Vagina (tissue), 2 donors: ENCODE measurements at places on chromosomes 4 and X.

GRCh38 chr4:183376381-183376780 is 54.2 kb upstream of the CLDN24 start:
- no peak for DNase-seq

GRCh38 chrX:13360146-13360545 is 40.3 kb upstream of the ATXN3L start:
- no peak for DNase-seq

GRCh38 chr4:18980516-18981233 is 959.1 kb upstream of the LCORL start:
- DNase-seq: no peak

DNA sequence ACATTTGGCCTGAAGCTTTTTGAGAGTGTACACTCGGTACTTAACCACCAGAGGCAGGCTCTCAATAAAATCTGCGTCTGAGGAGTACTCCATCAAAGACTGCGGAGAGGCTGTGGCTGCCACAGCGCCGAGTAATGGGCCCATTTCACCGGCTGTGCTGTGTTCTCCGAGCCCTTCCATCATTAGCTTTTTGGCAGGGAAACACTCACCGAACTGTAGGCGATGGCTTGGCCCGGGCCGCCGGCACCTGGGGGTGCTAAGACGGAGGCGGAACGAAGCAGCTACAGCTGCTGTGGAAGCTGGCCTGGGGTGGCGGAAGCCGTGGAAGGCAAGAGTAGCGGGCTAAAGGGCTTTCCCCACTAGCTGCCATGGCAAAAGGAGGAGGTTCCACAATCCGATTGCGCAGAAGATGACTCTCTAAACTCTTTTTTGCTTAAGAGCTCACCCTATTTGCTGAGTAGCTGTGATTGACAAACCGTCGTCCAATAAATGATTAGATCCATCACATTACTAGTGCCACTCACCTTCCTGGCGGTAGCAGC is 48.5 kb upstream of the PABPC1L2A start:
- no peak for DNase-seq

GRCh38 chr4:7781993-7782392 is 157.7 kb downstream of the AFAP1 start:
- DNase-seq: no peak

GRCh38 chr4:107991945-107992630 is 2.4 kb downstream of the HADH start:
- no peak for DNase-seq

DNA sequence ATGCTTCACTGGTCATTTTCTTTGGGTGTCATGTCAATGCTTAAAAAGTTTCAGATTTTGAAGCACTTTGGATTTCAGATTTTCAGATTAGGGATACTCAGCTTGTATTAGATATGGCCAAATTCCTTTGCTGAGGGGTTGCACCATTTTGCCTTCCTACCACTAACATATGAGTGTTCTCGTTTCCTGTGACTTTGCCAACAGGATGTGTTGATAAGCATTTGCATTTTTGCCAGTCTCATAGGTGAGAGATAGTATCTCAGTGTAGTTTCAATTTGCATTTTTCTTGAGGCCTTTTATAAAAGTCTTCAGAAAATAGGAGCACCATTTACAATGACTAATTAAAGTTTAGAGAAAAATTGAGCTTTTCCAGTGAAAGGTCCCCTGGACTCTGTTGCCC is 71.6 kb upstream of the CLCN4 start:
- no peak for DNase-seq

DNA sequence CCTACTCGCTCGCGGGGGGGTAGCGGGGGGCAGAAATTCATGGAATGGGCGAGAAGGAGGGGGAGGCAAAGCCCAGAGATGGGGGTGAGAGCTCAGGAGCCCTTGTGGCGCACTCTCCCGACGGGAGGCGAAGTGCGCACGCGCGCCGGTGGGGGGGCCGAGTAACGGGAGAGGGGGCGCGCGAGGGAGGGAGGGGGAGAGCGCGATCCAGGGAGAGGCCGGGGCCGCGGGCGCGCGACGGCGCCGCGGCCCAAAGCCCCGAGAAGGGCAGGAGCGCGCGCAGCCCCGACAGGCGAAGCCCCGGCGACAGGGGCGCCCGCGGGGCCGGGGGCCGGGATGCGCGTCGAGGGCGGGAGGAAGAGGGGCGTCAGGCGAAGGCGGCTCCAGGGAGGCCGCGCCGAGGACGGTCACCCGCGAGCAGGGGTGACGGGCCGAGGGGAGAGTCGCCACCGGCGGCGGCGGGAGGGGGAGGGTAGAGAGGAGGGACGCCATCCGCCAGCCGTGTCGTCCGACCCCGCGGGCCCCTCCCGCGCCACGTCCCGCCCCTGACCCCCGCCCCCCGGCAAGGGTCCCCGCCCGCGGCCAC is 421 bp downstream of the MECP2 start:
- DNase-seq: no peak

DNA sequence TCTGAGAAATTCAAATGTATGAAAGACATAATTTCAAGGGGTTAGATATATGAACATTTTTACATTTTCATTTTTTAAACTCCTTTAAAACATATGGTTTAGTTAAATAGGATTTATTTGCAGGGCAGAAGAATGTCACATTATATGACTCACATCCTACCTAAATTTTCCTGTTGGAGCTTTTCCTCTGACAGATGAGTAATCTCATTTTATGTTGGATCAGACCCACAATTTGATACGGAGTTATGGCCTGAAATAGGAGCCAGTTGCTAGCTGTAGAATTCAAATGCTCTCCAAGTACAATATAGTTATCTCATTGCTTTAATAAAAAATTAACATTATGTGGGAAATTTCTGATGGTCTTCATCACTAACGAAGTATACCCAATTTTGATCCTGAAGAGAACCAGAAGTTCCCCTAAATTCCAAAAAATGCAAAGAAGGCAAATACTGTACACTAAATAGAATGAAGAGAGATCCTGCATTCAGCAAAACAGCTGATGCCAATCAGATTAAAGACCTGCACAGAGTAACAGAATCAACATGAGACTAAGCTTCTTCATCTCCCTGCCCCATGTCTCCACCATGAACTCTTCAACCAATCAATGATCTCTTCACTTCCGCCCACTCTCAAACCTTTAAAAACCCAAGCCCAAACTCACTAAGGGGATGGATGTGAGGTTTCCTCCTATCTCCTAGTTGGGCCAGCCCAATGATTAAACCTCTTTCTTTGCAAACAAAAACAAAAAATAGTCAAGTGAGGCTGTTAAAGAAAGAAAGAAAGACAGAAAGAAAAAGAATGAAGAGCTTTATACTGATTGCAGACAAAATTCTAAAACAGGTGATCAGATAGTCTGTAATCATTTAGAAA is 10.9 kb upstream of the EXOSC9 start:
- no peak for DNase-seq

DNA sequence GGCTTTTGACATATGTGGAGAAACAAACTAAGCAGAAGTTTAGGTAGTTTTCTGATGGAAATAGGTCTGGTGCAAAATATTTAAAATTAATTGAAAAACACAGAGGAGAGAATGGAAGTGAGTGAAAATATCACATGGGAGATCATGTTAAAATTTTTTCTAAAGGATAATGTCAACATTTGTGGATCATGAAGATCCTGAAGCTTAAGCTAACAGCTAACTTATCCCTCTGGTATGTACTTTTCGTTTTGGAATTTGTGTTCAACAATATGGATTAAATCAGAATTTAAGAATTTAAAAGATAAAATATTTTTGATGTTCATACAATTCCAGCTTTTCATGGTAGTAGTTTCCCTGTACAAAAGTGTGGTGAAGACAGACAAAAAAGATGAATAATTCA is 572.8 kb upstream of the FAM241A start:
- DNase-seq: no peak

GRCh38 chrX:130120321-130120731 is 10.0 kb upstream of the ELF4 start:
- no peak for DNase-seq

GRCh38 chr4:105741548-105741947 is 33.0 kb downstream of the GSTCD start:
- DNase-seq: no peak

DNA sequence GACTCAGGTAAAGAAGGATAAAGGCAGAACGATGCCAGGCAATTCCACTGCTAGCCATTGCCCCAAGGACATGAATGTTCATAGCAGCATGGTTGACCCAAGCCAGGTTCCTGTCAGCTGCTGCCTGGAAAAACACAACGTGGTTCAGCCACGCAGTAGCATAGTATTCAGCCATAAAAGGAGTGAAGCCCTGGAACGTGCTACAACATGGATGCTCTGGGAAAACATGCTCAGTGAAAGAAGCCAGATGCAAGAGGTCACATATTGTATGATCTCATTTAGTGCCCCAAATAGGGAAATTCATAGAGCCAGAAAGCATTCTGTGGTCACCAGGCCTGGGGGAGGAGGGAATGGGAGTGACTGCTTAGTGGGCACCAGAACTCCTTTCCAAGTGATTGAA is 129.8 kb downstream of the GPR143 start:
- DNase-seq: no peak

DNA sequence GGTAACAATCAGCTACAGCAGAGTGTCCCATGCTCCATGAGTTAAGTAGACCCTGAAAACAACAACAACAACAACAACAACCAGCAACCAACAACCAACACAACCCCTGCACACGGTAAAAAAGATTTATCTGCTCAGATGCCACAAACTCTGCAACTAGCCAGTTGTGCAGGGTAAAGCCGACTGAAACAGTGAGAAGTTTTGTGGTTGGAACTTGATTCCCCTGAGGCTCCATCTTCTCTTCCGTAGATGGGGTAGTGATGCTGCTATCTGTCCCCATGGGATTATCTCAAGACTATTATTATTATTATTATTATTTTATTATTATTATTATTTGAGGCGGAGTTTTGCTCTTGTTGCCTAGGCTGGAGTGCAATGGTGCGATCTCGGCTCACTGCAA is 50.6 kb upstream of the RAPGEF2 start:
- DNase-seq: no peak

- DNase-seq: no peak
These were observed 3.4 kb upstream of the USP53 start for GRCh38 chr4:119209077-119209476.

GRCh38 chr4:141643557-141643956 is 7.2 kb downstream of the IL15 start:
- DNase-seq: no peak

DNA sequence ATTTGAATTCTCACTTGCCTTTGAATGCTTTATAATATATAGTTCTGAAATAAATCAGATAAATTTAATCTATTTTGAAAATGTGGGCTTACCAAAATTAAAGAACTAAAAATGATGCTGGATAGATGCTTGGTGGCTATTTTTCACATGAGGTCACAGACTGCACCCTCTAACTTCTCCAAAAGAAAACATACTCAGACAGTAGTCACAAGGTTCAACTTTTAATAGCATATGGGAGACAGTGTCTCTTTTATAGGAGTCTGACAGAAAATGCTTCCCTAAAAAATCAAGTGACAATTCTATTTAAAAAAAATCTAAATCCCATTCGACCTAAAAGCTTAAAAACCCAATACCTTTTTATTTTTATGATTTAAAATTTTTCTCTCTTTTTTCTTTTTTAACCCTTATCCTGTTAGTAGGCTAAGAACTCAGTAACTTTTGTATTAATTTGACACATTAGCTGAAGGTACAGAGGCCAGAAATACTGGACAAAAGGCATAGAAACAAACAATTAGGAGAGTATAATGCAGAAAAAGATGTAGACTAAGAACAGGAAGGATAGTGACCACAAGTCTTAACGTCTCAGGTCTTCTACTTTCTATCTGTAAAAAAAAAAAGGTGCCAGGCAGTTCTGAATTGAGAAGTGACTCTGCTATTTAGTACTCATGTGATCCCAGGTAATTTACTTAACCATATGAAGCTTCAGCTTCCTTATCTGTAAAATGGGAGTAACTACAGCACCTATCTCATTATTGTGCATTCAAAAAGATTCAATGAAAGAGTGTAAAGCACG is 7.6 kb downstream of the TIGD4 start:
- no peak for DNase-seq

DNA sequence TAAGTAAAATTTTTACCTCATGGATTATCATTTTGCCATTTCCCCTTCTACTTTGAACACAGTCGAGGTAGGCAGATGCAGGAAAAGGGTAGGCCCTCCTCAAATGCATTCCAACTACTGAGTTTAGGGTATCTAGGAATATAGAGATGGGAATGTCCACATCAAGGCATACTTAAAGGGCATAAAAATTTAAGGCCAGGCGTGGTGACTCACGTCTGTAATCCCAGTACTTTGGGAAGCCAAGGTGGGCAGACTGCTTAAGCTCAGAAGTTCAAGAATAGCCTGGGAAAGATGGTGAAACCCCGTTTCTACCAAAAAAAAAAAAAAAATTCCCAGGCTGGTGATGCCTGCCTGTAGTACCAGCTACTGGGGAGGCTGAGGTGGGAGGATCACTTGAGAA is 146.5 kb downstream of the PDGFC start:
- no peak for DNase-seq

DNA sequence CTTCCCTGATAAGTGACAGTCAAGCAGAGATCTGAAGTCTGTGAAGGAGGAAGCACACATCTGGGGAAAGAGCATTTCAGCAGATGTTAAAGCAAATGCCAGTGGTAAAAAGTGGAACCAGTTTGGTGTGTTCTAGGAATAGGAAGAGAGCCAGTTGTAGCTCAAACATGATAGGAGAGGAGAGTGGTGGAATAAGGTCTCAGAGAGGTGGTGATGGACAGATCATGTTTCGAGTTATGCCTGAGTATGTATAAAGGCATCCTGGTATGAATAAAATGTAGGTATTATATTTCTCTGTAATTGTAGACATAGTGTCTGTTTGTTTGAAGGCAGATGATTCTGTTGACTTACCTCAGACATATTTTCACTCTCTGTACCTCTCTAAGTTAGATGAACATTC is 89.1 kb downstream of the LARP7 start:
- DNase-seq: no peak

- no peak for DNase-seq
These were observed 337 bp downstream of the STIM2 start for GRCh38 chr4:26860922-26861433.

DNA sequence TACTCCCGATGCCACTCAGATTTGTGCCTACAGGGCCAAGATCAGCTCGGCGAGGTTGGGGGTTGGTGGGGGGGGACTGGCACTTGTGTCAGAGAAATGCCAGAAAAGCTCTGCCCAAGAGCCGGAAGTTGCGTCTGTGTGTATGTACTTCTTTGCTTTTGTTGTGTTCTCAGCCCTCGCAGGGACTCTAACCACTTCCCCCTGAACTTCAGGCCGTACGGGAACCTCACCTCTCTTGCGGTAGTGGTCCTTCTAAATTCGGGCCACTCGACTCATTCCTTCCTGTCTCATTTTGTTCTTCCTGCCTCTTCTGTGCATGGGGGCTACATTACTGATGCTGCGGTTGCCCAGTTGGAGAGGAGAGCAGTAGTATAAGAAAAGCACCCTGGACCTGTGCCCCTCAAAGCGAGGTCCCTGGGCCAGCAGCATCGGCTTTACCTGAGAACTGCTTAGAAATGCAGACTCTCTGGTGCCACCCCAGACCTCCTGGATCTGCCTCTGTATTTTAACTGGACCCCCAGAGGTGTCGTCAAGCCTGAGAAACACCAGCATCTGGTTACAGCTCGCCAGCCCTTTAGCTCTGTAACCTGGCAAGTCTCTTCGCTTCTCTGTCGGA is 146.3 kb upstream of the RPS6KA3 start:
- no peak for DNase-seq

DNA sequence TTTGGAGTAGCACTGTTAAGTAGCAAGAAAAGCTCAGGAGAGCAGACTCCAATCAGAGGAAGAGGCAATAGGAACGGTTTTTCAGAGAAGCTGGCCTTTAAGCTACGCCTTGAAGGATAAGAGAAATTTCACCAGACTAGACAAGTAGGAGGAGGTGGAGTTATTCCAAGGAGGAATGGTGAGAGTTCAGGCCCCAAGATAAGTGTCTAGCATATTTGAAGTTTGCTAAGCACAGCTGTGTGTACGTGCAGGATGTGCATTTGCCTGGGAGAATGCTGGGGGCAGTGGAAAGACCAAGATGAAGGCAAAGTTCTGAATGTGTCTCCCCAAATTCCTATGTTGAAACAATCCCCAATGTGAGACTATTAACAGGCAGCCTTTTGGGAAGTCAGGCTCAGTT is 91.6 kb downstream of the SOWAHB start:
- no peak for DNase-seq
